Astrocyte (in vitro differentiated cells and primary cell): ENCODE measurements at places on chromosomes 16 and 17. TPM values are rescaled to one million over a fixed set of nuclear protein-coding genes. Genes with fewer than 3 reads are reported as not detected.
A peak's percentile ranks its signal among the peaks of the same experiment; 100 is the strongest.

SLC46A1 gene
- total RNA-seq: 7.4 and 7.9 TPM in 2 replicates

AANAT gene
- 0.19 TPM in 1 of 2 replicates, not detected in the other for total RNA-seq

GRCh38 chr17:70076189-70076588 lies 1.2 kb downstream of the KCNJ16 start:
- no peaks in the 10 kb centered on the region for H3K36me3 ChIP-seq
- no peak overlapping the region for H3K4me3 ChIP-seq
- no peak overlapping the region for H3K27ac ChIP-seq
- H3K27me3 ChIP-seq: no peaks in the 10 kb centered on the region
- peak; percentile 58 for DNase-seq
- H3K4me1 ChIP-seq: no peaks in the 10 kb centered on the region

- H3K27me3 ChIP-seq: peaks cover 9% of the 10 kb centered on the region
- no peaks in the 10 kb centered on the region for H3K4me1 ChIP-seq
- no peak for DNase-seq
- no peaks in the 10 kb centered on the region for H3K36me3 ChIP-seq
- no peak overlapping the region for H3K4me3 ChIP-seq
These were observed 202.4 kb downstream of the IRF8 start for GRCh38 chr16:86101137-86101896.

GRCh38 chr16:29107299-29107698 lies 122.4 kb downstream of the LAT start:
- H3K27me3 ChIP-seq: no peaks in the 10 kb centered on the region
- H3K36me3 ChIP-seq: no peaks in the 10 kb centered on the region
- DNase-seq: no peak
- H3K4me1 ChIP-seq: no peaks in the 10 kb centered on the region

DNA sequence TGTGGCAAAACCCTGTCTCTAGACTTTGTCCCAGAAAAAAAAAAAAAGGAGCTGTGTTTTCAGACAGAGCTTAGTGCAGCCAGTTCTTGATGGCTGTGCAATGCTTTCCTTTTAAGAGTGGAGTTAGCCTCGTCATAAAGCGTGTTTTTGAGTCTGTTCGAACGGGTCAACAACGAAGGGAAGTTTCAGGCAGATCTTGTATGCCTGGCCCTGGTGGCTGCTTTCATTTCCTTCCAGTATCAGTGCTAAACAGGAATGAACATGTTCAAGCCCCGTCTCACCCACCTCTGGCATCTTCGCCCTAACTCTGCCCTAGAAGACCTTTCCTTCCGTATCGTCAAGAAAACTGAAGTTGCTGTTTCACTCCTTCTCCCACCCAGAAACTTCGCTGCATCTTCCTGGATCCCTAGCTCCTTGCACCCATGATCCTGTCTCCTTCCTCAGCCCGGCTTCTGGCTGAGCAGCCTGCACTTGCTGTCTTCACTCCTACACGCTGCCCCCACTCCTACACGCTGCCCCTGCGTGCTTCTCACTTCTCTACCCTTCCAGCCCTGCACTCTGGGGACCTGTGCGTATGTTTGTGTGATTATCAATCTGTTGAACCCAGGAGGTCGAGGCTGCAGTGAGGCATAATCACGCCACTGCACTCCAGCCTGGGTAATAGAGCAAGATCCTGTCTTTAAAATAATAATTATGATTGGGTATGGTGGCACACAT lies 55.3 kb downstream of the USP10 start:
- no peak overlapping the region for H3K4me3 ChIP-seq
- no peaks in the 10 kb centered on the region for H3K36me3 ChIP-seq
- H3K4me1 ChIP-seq: peaks cover 15% of the 10 kb centered on the region
- H3K27ac ChIP-seq: no peak overlapping the region
- DNase-seq: no peak
- H3K27me3 ChIP-seq: no peaks in the 10 kb centered on the region

DNA sequence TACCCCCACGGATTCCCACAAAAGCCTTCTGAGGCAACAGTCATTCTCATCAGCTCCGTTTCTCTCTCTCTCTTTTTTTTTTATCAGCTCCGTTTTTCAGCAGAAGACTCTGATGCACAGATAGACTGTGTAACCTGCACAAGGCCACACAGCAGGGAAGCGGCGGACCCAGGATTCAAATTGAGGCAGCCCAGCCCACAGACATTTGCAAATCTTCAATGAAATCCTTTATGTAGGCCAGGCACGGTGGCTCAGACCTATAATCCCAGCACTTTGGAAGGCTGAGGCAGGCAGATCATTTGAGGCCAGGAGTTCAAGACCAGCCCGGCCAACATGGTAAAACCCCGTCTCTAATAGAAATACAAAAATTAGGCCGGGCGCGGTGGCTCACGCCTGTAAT lies 2.4 kb upstream of the MEOX1 start:
- no peak overlapping the region for H3K4me3 ChIP-seq
- H3K27ac ChIP-seq: no peak overlapping the region

TMEM204 gene
- not detected in 2 replicates for total RNA-seq

CMTM4 gene
- 20.2 and 20.9 TPM in 2 replicates for total RNA-seq

- H3K4me1 ChIP-seq: peaks cover 21% of the 10 kb centered on the region
- H3K27ac ChIP-seq: peak overlapping the region; percentile 59
- no peak for DNase-seq
- H3K4me3 ChIP-seq: peak overlapping the region; percentile 59
These were observed 15.3 kb downstream of the DLG4 start for GRCh38 chr17:7204336-7204735.
